ENCODE measurements at places on chromosomes 11 and 22. TPM values are rescaled to one million over a fixed set of nuclear protein-coding genes. Genes with fewer than 3 reads are reported as not detected.

C11orf97 gene
- total RNA-seq, result not detected

TSSK2 gene
- total RNA-seq, result not detected

CD3D gene
- total RNA-seq, result not detected

CRYBB2 gene
- total RNA-seq, result not detected

C1QTNF4 gene
- total RNA-seq, result 0.09 TPM

GAS2 gene
- total RNA-seq, result 0.52 TPM

LRRC32 gene
- total RNA-seq, result 0.22 TPM

OR5B12 gene
- not detected for total RNA-seq

TEX12 gene
- total RNA-seq, result not detected

RAB39A gene
- 0.48 TPM for total RNA-seq

QSER1 gene
- total RNA-seq, result 12.3 TPM

MRGPRX3 gene
- total RNA-seq, result not detected

SGSM1 gene
- total RNA-seq, result 0.57 TPM

Measured in A549 treated with AZD2906 at 1 μM for 4 hours (cell line).